NCI-H460 (cell line): ENCODE measurements at places on chromosomes 16 and 17.

DNA sequence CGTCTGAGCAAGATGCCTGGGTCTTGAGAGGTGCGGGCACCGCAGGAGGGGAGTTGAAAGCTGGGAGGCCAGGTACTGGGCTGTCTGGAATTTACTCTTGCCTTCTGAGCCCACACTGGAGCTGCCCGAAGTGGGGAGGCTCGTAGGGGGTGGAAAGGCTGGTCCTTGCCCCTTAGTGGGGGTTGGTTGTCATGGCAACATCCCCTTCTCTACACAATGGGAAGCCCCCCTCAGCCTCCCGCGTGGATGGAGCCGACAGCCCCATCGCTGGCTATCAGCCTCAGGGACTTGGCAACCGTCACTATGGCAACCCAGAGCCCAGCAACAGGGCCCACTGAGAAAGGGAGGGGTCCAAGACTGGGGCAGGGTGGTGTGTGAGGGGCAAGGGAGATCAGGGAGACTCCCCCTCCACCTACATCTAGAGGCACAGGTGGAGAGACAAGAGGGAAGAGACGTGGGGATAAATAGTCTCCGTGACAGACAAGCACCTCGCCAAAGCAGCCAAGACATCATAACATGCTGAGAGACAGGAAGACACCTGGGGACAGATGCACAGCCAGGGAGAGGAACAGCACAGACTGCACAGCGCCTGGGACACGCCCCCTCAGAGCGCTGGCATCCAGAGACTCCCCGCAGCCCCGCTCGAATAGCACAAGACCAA is 5.3 kb upstream of the DNAH2 start:
- no peak for DNase-seq

DNA sequence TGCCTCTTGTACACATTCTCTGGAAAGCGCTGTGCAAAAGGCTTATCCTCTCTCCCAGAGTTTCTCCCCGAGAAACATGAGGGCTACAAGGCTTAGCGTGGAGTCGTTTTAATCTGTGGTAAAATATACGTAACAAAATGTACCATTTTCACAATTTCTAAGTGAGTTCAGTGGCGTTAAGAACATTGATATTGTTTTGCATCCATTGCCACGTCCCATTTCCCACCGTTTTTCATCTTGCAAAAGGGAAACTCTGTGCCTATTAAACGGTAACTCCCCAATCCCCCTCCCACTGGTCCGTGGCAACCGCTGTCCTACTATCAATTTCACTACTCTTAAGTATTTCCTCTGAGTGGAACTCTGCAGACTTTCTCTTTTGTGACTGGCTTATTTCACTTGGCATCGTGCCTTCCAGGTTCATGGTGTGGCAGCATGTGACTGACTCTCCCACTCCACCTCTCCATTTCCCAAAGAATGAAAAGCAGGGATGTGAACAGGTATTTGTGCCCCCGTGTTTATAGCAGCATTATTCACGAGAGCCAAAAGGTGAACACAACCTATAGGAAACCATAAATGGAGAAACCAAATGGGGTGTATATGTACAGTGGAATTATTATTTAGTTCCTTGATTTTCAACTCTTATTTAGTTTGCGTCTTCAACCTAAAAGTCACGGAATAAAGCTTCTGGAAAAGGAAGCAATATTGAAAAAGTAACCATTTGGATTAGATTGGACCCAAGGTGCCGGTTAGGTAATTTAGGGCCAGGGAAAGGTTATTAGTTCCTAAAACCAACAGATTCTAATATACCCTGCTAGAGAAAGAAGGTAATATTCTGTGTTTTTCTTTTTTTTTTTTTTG is 1.1 kb upstream of the USP32 start:
- DNase-seq: no peak

DNA sequence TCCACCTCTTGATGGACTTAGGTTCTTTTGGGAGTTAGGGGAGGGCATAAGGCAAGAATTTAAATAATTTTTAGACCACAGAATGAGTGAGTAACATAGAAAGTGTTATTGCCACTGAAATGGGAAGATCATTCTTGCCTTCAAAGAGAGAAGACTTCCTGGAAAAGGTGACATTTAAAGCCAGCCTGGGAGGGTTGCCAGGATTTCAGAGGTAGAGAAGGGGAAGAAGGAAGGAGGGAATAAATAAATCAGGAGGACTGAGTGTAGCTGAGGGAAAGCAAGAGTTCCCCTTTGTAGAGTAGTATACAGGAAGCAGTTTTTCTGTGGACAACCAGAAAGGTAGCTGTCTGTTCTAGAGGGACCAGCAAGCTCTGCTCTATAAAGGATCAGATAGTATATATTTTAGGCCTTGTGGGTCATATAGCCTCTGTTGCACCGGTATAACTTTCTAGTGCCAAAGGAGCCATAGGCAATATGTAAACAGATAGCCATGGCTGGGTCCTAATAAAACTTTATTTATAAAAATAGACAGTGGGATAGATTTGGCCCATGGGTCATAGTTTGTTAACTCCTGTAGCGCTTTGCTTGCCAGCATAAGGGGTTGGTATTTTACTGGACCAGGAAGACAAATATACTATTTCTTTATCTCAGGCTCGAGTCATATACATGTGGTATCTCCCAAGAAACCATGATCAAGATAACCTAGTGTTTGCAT is 147.2 kb upstream of the CACNG5 start:
- DNase-seq: no peak

DNA sequence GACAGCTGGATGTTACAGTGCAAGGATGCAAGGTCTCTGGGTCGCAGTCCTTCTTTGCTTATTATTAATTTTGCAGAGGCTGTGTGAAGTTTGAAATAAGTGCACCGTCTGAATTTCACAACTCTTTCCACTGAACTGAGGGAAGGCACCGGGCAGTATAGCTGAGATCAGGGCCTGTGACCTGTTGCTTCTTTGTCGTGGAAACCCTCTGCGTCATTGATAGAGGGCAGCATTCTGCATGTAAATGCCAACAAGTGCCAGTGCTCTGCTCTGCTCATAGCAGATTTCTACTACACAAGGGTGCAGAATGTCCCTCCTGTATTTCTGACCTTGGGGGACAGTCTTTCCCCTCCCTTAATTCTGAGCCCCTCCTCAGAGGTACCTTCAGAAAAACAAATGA is 26.0 kb downstream of the CD300LF start:
- DNase-seq: peak; percentile 6

GRCh38 chr16:90026135-90026534 is 6.9 kb upstream of the DBNDD1 start:
- DNase-seq: no peak

DNA sequence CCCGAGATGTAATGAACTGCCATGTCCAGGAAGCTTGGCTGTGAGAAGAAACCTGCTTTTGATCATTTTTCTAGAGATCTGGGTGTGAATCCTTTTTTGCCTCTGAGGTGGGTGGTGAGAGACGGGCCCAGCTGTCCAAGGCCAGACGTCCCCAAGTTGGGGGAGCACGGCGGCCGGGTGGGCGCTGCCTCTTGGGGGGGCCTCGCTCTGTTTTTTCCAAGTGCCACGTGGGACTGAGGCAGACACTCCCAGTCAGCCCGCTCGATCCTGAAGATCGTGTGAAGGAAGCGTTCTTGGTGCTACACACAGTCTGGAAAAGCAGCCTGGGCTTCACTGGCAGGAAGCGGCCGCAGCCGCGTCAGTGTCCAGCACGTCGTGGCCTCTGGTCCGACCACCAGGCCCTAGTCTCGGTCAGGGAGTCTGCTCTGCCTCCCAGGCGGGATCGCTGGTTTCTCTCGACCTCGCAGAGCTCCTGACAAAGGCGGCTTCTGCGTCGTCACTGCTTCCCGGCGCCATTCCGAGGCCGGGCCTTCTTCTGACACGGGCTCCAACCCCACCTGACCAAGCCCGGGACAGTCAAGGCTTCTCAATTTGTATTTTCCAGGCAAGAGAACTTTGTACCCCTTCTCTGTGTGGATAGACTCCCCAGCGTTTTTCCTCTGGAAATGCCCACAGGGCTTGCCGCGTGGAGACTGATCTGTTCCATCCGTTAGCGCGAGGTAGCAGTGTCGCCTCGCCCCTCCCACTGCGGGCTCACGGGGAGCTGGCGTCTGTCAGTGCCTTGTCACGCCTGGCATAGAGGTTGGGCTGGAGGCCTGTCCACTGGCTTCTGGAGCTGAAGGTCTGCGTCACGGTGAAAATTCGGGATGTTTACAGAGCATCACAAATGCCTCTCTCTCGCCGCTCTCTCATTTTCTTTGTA is 12.4 kb downstream of the PRSS27 start:
- no peak for DNase-seq
